T-helper 9 cell (primary cell): ENCODE measurements at places on chromosomes 1 and 21.

DNA sequence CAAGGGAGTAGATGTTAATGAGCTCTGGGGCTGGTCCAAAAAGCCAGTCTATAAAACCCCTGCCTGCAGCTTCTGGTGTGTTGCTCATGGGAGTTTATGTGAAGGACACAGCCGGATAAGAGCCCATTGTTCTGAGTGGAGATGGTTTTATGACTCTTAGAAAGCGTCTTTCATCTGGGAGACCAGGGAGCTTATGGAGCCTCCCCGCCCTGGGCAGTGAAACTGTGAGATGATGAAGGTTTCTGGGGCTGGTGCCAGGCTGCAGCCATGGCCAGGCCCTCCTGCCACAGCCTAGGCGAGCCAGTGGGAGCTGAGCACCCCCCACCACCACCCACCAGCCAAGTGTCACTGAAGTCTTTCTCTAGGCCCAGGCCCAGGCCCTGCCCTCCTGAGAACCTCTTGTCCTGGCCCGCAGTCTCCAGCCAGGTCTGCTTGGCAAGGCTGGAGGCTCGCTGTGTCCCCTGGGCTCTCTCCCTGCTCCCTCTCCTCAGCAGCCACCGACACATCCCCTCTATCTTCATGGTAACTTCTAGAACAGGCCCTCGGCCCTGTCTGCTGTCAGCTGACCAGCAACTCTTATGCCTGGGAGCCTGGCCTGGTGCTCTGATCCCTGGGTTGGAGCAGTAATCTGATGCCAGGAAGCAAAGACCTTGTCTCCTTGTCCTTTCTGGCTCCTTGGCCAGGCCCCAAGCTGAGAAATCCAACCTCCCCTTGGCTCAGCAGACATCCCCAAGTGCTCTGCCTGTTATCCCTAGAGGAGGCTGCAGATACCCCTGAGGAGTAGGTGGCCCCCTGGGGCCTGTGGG, 7.6 kb upstream of the ARHGEF10L start:
- no peak for DNase-seq

DNA sequence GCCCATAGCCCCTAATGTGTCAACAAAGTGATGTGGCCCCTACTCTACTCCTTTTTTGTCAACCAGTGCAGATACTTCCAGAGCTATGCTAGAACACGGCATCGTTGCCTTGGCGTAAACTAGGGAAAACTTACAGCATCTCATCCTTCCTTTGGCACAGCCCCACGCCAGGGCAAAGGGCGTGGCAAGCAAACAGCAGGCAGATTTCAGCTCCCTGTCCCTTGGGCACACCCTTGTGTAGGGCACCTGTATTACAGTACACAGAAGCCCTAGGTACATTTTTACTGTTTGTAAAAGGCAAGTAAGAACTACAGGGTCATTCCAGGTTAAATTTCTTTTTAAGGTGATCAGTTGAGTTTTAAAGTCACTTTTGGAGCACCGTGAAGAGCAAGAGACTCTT, 29.3 kb downstream of the PRDX6 start:
- no peak for DNase-seq

DNA sequence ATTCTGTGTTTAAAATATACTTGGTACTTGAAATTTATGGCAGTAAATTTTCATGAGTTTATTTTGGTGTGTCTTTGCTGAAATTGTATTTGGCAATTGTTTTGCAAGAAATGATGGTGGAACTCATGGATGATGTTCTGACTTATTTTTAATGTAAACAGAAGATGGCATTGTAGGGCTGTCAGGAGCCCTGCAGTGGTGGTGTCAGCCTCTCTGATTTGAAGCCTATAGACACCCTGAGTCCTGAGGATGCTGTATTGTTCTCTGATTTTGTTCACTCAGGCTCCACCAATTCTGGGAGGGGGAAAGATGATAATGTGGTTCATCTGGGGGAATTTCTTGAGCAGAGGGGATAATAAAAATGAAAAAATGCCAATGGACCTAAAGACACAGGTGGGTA, 79.8 kb downstream of the LHX8 start:
- DNase-seq: no peak

- DNase-seq: no peak
Measured at GRCh38 chr1:156510709-156511108, 10.1 kb upstream of the MEF2D start.

GRCh38 chr1:37945743-37946702, 830 bp downstream of the INPP5B start:
- DNase-seq: no peak

- no peak for DNase-seq
Measured at GRCh38 chr21:15449556-15449955, 280.2 kb upstream of the USP25 start.

GRCh38 chr1:218679391-218679790, 334.3 kb downstream of the TGFB2 start:
- no peak for DNase-seq

- DNase-seq: no peak
Measured at GRCh38 chr1:109805486-109806165, 41.9 kb upstream of the EPS8L3 start.

DNA sequence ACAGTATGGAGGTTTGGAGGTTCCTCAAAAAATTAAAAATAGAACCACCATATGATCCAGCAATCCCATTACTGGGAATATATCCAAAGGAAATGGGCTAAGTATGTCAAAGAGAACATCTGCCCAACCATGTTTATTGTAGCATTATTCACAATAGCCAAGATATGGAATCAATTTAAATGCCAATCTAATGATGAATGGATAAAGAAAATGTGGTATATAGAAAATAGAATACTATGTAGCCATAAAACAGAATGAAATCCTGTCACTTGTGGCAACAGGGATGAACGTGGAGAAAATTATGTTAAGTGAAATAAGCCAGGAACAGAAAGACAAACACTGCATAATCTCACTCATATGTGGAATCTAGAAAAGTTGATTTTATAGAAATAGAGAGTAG, 201.7 kb upstream of the AJAP1 start:
- no peak for DNase-seq

DNA sequence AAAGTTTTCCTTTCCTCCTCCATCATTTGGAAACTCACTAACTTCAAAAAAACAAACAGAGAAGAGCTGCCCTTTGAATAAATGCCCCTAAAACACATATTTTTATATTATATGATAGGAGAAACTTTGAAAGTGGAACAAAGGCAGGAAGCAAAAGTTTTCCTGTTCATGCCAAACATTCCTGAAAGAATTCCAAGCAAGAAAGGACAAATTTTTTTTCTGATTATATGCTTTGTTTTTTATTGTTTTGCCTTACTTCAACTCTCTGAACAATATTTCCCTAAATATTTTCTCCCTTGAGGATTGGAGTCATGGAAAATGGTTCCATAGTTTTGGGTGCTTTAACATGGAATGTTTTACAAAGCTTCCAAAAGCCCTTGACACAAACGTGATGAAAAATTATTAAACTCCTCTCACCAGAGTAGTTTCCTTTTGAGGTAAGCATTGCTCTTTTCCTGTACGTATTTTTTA, 638.5 kb upstream of the CAMK1G start:
- DNase-seq: no peak

- DNase-seq: no peak
Measured at GRCh38 chr1:73783352-73783751, 414.6 kb downstream of the LRRIQ3 start.

DNA sequence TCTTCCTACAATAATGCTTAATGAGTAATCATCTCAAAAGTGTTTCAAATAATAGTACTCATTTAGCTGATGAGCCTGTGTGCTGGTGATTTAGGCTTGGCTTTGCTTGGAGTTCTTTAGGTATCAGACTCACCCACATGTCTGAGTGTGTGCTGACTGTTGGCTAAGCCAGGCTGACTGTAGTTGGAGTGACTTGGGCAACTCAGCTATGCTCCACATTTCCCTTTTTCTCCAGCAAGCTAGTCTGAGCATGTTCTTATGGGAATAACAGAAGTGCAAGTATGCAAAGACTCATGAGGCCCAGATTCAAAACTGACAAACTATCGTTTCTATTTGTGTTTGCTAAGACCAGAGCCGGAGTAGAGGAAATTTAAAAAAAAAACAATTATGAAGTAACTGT, 99.0 kb upstream of the ADGRL4 start:
- no peak for DNase-seq

- DNase-seq: no peak
Measured at GRCh38 chr1:154628121-154628405, 20.1 kb upstream of the ADAR start.

DNA sequence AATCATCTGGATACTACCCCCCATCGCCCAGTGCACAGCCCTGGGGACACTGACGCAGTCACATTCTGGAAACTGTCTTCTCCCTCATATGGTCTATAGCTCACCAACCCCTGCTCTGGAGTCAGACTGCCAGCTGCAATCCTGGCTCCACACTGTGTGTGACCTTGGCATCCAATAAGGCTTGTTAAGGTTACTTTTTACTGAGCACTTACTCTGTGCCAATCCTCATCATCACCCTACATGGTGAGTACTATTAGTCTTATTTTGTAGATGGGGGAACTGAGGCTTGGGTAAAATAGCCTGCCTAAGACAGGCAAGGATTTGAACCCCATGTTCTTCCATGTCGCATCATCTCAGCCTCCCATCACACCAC, 34.9 kb downstream of the AHDC1 start:
- no peak for DNase-seq

GRCh38 chr1:222452031-222452430, 95.9 kb downstream of the HHIPL2 start:
- DNase-seq: no peak

DNA sequence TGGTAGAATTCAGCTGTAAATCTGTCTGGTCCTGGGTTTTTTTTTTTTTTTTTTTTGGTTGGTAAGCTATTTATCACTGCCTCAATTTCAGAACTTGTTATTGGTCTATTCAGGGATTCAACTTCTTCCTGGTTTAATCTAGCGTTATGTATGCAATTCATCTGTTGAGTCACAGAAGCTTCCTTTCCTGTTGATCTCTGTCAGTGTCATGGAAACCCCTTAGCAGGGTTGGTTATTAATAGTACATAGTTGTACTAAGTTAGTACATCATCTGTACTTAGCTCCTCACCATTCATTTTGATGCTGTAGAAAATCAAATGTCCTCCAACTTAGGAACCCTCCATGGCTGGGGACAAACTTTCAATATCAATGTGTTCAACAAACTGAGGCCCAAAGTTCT, 51.0 kb upstream of the BARHL2 start:
- DNase-seq: no peak

- DNase-seq: no peak
Measured at GRCh38 chr1:116699605-116700004, 32.1 kb upstream of the IGSF3 start.

- DNase-seq: no peak
Measured at GRCh38 chr1:170618421-170618820, 45.5 kb upstream of the PRRX1 start.

DNA sequence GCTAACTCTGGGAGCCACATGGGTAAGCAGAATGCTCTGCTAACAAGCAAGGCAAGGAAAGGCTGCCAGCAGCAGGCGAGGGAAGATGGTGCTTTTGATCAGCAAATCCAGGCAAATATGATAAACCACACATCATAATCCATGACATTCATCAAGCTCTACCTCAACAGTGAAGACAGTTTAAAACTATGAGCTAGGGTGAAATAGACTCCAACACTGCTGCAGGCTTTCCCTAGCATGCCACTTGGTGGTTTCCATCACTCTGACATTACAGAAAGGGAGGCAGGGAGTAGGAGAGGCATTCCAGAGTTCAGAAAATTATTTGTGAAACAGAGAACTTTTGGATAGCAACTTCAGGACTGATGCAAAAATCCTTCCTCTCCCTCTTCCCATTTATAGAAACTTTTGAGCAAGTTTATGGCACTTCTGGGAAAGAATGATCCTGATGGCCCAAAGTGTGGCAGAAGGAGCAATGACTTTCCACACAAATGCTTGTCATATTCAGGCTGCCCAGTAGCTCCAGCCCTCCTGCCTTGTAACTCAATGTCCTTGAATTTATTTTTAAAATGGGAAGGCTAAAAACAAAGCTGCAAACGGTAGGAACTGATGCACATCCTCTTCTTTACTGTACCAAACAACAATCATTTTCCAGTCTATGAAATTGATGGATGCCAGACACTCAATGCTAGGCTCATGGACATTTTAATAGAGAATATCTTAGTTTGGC, 70.8 kb downstream of the SMYD2 start:
- no peak for DNase-seq

DNA sequence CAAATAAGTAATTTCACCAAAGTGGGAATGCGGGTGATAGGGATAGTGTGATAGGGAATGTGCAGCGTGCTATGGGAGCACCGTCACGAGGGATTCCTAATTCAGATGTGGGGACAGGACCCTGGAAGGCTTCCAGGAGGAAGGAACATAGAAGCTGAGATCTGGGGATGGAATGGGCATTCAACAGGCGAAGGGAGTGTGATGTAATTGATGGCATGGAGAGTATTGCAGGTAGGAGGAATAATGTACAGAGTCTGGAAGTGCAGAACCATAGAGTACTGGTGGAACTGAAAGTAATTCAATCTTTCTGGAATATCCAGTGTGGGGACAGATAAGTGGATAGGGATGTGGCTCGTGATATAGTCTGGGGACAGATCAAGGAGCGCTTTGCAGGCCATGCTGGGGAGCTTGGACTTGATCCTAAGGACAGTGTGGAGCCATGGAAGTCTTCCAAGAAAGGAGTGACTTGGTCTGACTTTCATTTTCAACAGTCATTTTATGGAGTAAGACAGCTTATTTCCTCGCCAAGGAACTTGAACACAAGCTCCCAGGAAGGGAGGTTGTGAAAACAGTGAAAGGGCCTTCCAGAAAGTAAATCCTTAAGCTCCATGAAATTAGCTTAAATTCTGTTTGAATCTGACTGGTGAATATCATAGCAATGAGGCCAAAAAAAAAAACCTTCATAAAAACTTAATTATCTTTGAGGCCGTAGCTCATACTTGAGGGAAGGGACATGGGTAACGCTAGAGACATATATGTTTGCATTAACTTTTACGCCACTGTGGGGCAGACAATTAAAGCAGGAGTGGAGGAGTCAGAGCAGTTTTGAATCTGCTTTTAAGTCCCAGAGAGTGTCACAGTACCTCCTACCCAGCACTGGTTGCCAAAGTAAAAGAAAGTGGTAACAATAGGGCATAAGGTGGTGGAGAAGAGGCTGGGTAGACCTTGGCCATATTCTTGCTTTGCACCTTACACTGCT, 55.8 kb downstream of the ROR1 start:
- DNase-seq: no peak

DNA sequence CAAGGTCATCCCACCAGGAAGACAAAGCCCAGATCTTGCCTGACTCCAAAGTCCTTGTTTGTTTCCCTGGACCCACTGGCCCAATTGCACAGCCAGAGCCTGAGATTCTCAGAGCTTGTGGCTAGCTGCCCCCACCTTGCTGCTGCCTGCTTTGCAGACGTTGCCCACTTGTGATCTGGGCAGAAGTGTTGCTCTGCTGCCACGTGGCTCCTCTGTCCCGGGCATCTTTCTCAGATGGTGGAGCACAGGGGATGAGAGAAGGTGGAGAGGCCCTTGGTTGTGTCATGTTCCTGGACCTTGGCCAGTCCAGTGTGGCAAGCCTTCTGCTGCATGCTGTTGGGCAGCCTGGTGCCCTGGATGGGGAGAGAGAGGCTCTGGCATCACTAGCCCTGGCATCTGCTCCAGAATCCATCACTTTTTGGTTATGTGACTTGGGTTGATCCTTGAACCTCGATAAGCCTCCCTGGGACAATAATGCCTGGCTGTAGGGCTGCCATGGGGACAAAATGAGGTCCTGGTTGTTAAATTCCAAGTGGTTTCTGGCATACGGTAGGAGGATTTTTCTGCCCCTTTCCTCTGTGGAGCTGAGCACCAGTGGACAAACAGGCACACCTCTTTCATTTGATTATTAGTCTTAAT, 1.5 kb upstream of the NR0B2 start:
- DNase-seq: no peak
